ENCODE measurements at places on chromosomes 11 and 22.

DNA sequence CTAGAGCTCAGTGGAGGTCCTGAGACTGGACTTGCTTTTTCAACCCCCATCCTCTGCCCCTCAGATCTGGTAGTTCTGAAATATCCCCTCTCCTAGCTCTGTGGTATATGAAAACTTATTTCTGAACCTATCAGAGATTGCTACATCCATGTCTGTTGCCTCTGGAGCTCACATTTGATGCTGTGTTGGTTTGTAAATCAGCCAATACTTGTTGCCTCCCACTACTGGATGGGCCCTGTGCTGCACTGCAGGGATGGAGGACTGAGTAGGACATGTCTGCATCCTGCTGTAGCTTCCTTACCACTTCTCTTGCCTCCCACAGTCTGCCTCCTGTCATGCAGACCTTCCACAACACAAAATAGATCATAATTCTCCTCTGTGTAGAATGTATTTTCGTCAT lies 5.2 kb downstream of the OLFML1 start:
- no peak for DNase-seq

GRCh38 chr22:31134688-31135087 lies 5.6 kb downstream of the PLA2G3 start:
- no peak for DNase-seq

- no peak for DNase-seq
Measured at GRCh38 chr11:79226126-79226525, 214.7 kb downstream of the TENM4 start.

- no peak for DNase-seq
Measured at GRCh38 chr11:118740892-118741291, 50.1 kb downstream of the DDX6 start.

- DNase-seq: no peak
Measured at GRCh38 chr22:46033256-46034200, 56.6 kb upstream of the WNT7B start.

- no peak for DNase-seq
Measured at GRCh38 chr11:114216796-114217180, 79.4 kb upstream of the NNMT start.

DNA sequence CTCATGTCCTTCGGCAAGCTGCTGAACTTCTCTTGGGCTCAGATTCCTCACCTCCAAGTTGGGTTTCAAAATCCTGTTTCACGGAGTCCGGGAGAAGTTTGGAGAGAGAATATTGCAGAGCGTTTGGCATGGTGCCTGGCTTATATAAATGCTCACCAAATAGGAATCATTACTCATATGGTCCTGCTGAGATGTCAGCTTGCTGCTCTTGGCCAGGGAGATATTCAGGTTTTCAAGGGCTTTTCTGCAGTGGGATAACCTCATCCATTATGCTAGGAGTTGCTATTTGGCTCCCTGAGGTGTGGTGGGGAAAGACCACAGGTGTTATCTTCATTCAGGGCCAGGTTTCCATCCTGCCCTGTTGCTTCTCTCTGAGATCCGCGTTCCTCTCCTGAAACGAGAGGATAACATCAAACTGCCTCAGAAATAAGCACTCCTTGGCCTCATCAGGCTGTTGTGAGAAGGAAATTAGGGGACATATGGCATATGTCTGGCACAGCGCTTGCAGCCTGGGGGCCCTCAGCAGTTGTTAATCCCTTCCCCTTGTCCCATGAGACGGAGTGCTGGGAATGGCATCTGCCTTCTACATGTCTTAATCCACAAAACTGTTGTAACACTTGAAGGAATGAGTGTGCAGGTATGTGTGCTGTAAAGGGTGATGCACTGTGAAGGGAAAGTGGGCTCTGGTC lies 29.9 kb upstream of the ACER3 start:
- no peak for DNase-seq

DNA sequence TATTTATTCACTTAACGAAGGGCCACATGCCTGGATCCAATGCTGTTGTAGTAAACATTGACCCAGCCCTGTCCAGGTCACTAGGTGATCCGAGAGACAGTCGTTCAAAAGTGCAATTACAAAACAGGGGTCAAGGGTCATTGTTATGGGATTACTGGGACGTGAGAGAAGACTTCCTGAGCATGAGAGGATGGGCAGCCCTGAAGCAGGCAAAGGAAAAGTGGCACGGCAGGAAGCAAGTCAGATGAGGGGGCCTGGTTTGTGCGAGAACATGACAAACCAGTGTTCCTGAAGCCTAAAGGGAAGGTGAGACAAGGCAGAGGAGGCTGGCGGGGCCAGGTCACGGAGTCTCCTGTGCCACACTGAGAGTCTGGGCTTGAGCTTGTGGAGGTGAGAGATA lies 15.8 kb upstream of the MMP20 start:
- no peak for DNase-seq

GRCh38 chr22:49212466-49212865 lies 615.2 kb downstream of the BRD1 start:
- no peak for DNase-seq

DNA sequence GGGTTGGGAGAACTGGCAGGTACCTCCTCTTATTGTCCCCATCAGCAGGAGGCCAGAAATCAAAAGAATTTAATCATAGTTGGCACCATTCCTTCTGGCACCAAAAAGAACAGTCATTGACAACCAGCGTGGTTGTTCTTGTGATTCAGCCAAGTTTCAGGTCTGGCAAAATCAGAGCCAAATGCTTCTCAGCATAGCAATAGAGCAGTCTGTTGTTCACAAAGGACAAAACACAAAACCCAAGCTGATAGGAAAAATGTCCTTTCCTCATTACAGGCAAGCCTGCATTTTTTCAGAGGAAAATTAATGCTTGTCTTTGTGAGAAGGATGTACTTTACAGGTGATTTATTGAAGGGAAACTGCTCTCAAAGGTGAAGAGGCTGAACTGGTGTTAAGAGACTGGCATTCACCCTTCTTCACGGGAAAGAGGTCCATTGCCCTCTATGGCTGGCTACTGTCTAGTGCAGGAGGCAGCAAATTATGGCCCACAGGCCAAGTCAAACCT lies 241.8 kb upstream of the ARHGAP42 start:
- DNase-seq: no peak

DNA sequence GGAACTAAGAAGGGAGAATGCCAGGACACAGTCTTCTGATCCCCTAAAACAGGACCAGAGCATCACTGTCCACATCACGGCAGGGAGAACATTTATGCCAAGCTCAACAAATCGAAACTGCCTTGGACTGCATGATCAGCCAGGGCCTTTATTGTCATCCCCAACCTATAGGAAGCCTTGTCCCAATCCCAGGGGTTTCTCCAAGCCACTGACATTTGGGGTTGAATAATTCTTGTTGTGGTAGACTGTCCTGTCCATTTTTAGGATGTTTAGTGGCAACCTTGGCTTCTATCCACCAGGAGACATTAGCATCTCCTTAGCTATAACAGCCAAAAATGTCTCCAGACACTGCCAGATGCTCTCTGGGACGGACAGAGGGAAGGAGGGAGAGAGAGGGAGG lies 37.1 kb downstream of the RPL27A start:
- no peak for DNase-seq

Measured in stimulated activated CD4-positive, alpha-beta T cell treated with anti-CD3 and anti-CD28 coated beads, Interleukin-1b, Interleukin-23, amount 100 ng/mL, for 4 hours (primary cell).